Large intestine (tissue), 12 donors: ENCODE measurements at places on chromosomes 2 and 18.

- DNase-seq: no peak
These were observed 75.9 kb downstream of the TFCP2L1 start for GRCh38 chr2:121209014-121209610.

GRCh38 chr2:9329497-9329896, 93.8 kb downstream of the ITGB1BP1 start:
- no peak for DNase-seq

- DNase-seq: no peak
These were observed 21.3 kb downstream of the COMMD1 start for GRCh38 chr2:61926531-61927477.

GRCh38 chr18:76953583-76954233, 131.4 kb downstream of the ZNF236 start:
- no peak for DNase-seq

- DNase-seq: peak; percentile 81
These were observed 156.3 kb downstream of the SUCLG1 start for GRCh38 chr2:84302513-84303412.

DNA sequence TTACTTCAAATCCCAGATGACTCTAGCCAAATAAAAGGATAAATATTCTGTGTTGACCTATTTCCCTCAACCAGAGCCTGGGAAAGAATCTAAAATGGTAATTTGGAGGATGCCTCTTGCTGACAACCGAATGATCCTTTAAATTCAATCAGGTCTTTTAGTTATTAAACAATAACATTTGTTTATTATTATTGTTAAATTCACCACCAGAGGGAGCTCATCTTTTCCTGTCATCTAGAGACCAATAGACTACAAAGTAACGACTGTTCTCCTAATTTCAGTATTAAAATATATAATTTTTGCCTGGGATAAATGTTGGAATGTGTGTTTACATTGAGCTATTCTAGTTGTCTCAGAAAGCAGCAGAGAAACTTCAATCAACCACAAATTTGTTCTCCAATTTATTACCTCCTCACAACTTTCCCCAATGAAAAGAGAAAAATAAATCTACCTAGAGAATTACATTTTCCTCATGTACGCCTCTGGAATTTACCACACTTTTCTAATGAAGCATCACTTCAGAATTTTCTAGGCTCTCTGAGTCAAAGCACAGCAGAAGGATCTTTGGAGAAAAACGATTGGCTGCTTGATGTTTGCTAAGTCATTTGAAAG, 142.7 kb downstream of the SCG2 start:
- no peak for DNase-seq

DNA sequence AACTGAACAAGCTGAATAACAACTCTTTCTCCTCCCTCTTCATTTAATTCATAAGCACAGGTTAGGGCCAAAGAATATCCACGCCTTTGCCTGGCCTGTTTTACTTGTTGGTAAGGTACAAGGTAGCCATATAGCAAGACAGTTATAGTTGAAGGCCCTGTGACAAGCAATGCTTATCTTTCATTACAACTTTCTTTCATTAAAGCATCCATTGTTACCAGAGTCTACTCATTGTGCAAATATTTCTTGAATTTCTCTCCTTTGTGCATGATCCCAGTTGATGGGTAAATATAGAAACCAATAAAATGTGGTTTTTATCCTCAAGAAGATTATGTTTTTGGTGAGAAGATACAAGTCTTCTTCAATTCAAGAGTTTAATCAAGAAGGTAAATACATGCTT, 140.2 kb downstream of the UBE2E3 start:
- no peak for DNase-seq

DNA sequence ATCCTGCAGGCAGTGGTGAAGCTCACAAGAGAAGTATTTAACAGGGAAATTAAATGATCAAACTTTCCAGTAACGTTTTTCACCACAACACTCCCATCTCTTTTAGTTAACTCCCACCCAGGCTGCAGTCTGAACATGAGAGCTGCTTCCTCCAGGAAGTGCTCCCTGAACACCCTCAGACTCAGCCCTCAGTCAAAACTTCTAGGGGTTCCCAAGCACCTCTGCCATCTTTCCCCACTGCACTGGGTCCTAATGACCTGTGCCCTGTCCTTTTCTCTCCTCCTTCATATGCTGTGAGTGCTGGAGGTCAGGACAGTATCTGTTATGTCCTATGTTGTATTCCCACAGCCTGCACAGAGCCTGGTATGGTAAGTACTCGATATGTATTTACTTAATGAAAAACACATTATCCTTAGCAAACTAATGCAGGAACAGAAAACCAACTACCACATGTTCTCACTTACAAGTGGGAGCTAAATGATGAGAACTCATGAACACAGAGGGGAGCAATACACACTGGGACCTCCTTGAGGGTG, 49.2 kb upstream of the ASPRV1 start:
- DNase-seq: no peak

GRCh38 chr2:32061973-32062861, 1.1 kb upstream of the SPAST start:
- DNase-seq: peak; percentile 20

DNA sequence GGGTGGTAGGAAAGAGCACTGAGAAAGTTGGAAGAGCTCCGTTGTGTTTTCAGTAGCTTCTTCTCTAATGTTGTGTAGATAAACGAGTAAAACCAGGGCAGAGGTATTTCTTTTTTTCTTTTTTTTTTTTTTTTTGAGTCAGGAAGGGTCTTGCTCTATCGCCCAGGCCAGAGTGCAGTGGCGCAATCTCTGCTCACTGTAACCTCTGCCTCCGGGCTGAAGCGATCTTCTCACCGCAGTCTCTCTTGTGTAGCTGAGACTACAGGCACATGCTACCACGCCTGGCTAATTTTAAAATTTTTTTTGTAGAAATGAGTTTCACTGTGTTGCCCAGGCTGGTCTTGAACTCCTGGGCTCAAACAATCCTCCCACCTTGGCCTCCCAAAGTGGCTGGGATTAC, 6.6 kb downstream of the GRHL1 start:
- DNase-seq: no peak

DNA sequence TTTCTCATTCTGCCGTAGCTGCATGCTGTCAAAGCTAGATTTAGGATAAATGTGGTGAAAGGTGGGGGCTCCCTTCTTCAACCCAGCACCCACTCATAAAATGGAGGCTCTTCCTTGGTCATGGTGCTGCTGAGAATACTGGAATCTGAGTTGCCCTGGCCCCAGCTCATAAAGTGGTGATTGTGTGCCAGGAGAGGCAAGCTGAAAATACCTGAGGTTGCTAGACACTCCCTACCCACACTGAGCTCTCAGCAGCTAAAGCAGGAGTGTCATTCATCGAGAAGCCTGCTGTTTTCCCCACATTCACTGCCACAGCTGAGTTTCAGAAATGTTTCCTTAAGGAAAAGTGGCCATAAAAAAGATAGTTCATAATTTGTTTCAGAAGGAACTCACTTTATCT, 297.1 kb upstream of the RBMS1 start:
- no peak for DNase-seq

GRCh38 chr2:1856475-1856874, 112.2 kb upstream of the PXDN start:
- DNase-seq: no peak

DNA sequence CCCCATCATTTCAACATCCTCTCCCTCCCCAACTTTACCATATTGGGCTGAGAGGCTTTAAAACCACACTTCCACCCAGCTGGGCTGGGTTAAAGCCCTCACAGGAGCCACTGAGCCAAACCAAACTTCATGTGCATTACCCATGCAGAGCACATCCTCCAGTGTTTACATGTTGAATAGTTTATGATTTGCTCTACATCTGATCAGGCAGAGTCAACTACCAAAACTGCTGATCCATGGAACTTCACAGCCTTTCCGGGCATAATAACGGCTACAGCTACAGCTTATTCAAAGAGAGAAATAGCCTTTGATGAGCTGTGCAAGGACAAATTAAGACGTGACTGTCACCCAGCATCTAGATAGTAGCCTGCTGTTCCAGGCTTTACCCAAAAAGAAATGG, 39.0 kb downstream of the MAIP1 start:
- DNase-seq: no peak

DNA sequence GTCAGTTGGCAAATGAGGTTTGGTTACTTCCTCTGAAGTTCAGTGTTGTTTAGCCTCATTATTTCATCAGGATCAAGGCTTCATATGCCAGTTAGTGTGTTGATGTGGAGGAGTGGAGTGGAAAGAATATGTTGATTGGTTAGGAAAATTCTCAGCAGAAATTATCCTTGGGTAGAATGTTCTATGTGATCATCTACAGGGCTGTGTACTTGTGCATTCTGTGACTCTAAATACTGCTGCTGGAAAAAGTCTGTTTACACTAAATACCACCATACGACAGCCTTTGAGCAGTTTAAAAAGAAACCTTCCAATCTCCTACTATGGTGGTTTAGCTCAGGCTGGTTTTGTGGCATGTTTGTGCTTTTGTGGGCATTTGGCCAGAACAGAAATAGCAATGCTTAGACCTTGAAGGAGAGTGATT, 25.8 kb downstream of the CAB39 start:
- peak; percentile 37 for DNase-seq

GRCh38 chr18:45168866-45169600, 446.2 kb upstream of the SLC14A2 start:
- DNase-seq: no peak

DNA sequence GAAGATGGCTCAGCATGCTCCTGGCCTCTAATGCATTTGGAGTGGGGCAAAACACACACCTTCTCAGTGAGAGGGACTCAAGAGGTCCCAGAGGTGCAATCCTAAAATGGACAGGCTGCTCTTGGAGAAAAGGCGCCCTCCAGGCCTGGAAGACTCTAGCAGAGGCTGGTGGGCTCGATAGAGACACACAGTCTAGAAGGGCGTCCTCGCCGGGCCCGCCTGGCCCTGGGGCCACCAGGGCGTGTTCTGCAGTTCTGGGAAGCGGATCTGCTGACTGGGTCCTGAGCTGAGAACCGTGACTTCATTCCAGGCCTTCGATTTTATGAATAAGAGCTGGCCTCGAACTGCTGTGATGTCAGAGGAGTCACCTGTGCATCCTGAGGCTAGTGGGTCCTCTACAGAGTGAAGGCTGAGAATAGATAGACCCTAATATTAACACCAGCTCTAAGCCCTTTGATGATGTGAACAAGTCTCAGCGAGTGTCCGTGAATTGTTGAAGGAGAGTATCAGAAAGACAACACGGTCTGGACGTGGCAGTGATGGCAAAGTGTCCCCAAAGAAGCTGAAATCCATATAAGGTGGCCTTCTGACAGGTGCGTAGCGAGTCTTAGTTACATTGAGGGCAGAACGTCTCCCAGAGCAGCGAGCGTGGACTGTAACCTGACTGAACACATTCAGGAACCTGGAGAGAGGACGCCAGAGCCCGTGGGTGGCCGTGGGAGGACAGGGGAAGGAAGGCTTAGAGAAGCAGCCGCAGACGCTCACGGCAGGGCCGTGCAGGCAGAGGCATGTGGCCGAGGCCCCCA, 136.9 kb downstream of the PTGR3 start:
- DNase-seq: no peak

DNA sequence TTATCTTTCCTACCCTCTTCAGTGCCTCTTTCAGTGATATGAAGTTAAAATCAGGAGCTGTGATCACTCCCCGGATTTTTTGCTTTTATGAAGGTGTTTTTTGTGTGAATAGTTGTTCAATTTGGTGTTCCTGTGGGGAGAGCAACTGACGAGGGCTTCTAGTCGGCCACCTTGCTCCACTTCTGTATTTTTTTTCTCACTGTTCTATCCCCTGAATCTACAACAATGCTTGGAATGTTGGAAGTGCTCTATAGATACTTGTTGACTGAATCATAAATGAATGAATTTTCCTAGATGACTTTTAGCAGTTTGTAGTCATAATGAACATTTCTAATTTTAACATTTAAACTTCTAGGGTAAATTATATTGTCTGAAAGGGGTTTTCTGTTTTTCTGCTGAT, 247.3 kb downstream of the ZNF385B start:
- DNase-seq: no peak
